ENCODE measurements at places on chromosomes 7 and 10. TPM values are rescaled to one million over a fixed set of nuclear protein-coding genes. Genes with fewer than 3 reads are reported as not detected.

The HMX2 gene
- not detected for total RNA-seq

GRCh38 chr10:93072225-93072712 is 1.4 kb upstream of the CYP26A1 start:
- DNase-seq: no peak

DNA sequence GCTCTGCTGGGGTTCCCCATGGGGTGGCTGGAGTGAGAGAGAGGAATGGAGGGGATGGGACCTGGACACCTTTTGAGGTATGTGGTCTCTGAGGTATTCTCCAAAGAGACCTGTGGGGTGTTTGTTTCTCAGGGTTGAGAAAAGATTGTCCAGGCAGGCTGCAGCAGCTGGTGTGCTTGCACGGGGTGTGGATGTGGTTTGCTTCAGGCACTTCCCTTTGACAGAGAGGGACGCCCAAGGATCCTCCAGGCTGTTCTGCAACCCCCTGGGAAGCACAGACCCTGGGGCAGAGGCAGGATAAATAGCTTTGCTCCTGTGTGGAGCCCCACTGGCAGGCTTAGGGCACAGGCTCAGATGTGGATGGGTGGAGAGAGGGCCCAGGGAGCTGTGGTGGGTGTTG is 115.1 kb upstream of the AGK start:
- DNase-seq: no peak

The CELF2 gene
- total RNA-seq: 40.0 TPM

The RBP3 gene
- total RNA-seq: not detected
